T-cell (primary cell): ENCODE measurements at places on chromosomes 6 and 20.

DNA sequence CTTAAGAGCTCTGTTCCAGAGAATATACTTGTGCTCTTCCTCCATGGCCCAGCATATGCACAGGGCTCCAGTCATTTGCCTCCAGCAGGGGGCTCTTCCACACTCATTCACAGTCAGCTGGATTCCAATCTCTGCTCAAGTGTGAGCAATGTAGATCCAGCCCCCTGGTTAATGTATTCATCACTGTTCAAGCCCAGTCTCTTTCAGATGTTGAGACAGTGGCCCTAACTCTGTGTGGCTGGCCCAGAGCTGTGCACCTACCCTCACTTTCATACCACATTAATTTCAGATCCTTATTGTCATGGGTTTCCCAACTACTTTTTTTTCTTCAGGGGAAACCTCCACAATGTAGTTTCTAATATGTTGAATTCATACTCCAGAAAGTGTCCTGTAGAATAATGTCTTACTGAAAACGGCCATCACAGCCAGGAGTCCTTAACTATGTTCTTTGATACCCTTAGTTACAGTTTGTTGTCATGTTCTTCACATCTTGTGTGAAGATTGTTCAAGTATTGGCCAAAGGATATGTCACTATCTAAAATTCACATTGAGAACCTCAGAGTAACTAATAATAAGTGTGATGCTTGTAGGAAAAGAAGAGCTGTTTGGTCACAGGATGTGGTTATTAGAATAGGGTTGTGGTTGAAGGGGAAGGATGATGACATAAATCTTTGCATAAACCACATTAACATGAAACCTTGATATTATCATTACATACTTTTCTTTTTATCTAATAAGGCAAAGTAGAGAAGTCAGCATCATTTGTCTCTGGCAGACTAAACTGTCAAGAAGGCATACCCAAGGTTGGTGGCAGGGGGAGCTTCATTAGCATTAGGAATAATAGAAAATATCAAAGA, 14.4 kb upstream of the HLA-DQA1 start:
- DNase-seq, result peak; percentile 34

GRCh38 chr6:14401246-14401645, 283.7 kb downstream of the CD83 start:
- DNase-seq, result no peak

- no peak for DNase-seq
These were observed 440.0 kb downstream of the HAO1 start for GRCh38 chr20:7500231-7500663.

GRCh38 chr20:39453890-39454289, 491.7 kb downstream of the DHX35 start:
- no peak for DNase-seq

GRCh38 chr20:13554076-13554475, 84.7 kb downstream of the TASP1 start:
- no peak for DNase-seq

DNA sequence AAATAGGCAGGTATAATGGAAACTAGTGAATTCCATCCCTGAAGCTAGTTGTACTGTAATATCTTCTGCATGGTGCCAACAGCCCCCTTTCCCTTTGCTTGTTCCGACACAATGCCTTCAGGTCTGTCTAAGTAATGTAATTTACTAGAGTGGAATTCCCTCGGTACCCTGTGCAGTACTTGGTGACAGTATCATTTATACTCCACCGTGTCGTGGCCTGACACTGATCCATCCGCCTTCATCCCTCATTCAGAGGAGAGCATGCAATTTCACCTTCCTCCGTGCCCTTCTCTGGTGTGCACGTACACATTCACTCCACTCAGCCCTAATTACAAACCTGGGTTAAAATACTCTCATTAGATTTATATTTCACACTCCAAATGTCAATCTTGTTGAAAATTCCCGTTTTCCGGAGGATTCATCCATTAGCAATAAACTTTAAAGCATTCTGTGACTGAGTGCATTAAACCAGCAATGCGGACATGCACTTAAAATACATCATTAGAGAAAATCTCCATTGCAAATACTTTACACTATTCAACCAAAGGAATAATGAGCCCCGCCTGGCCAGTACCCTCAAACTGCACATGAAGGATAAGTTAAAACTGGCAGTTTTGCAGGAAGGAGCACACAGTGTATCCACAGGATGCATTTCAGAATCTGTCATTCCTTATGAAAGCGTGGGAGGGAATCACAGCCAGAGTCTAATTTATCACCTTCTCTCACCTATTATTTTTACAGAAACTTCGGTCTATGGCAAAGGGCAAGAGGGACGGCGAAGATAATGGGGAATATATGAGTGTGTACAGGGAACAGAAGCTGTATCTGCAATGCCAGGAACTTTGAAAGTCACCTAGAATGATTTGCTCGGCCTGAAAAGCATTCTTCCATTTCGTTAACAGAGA, 182.5 kb downstream of the GJA10 start:
- no peak for DNase-seq

GRCh38 chr20:32189691-32190615, 17.6 kb downstream of the PLAGL2 start:
- no peak for DNase-seq
